ENCODE measurements at places on chromosomes 6 and 20. TPM values are rescaled to one million over a fixed set of nuclear protein-coding genes. Genes with fewer than 3 reads are reported as not detected.

IRAK1BP1 gene
- 2.7 TPM for total RNA-seq

SLC35F1 gene
- not detected for total RNA-seq

EYS gene
- not detected for total RNA-seq

GNL1 gene
- 32.5 TPM for total RNA-seq

PLN gene
- 1.5 TPM for total RNA-seq

HLA-G gene
- total RNA-seq = 0.16 TPM

VSTM2L gene
- total RNA-seq = 0.52 TPM

MATN4 gene
- total RNA-seq = 0.16 TPM

TUBB2A gene
- total RNA-seq = 70.3 TPM

TOX2 gene
- 1.2 TPM for total RNA-seq

PDE7B gene
- total RNA-seq = 0.68 TPM

TMC2 gene
- not detected for total RNA-seq

NCR2 gene
- total RNA-seq = not detected

ABRACL gene
- 36.4 TPM for total RNA-seq

OXT gene
- total RNA-seq = not detected

BTN1A1 gene
- total RNA-seq = not detected

NKX2-2 gene
- not detected for total RNA-seq

DNA sequence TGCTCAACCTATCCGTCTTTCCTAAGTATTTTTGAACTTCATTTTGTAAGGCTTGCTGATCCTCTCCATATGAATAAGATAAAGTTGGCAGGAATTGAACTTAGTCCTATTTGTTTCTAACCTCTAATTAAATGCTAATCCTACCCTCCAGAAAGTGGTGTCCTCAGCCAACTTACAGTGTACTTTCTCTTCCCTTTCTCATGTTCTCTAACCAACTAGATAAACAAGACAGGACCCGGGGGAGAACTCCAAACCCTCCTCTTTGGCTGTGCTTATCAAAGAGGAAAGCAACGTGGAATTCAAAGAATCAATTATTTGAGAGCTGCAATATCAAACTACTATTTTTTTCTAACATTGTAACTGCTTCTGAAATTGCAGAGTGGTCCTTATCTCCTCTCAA, 56.5 kb upstream of the NRSN1 start:
- ATAC-seq = no peak

- no peak for ATAC-seq
These were observed 2.8 kb upstream of the ZSWIM1 start for GRCh38 chr20:45878076-45878761.

DNA sequence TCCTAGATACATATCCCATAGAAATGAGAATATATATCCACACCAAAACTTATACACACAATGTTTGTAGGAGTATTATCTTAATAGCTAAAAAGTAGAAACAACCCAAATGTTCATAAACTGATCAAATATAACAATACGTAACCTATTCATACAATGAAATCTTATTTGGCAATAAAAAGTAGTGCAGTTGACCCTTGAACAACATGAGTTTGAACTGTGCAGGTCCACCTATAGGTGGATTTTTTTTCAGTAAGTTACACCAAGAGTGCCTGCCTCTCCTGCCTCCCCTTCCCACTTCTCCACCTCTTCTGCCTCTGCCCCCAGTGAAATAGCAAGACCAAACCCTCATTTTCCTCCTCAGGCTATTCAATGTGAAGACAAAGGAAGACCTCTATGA, 95.2 kb downstream of the AHI1 start:
- ATAC-seq = no peak

GRCh38 chr6:12436683-12437082, 146.5 kb downstream of the EDN1 start:
- no peak for ATAC-seq

DNA sequence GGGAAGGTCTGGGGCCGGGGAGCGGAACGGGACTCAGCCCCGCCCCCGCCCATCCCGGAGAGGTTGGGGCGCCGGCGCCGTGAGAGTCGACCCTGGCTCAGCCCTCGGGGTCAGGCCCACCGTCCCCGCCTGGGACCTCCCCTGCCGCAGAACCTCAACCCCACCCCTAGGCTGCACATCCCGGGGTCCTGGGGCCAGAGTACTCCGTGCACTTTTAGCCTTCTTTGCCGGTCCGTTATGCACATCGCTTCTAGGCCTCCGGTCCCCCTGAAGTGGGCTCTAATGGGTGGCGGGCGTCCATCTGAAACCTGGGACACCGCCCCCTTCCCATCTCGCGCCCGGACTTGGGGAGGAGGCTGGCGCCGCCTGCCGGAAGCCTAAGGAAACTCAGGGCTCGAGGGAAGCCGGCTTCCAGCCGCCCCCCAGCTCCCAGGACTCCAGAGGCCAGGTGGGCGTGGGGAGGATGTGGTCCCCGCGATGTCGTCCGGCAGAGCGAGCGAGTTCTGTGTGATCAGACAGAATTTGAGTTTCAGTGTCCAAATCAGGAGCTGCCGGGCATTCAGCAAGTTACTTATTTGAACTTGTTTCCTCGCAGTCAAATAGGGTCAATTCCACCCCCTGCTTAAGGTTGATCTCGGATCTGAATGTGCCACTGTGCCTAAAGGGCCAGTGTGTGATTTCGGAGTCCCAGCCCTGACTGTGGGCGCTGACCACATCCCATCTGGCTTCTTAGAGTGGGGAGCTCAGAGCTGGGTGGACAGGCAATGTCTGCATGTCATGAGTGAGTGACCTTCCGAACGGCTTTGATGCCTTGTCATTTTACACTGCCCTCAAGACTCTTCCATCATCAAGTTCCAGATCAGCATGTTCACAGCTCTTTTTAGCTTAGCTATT, 47.6 kb downstream of the CPXM1 start:
- ATAC-seq = no peak

DNA sequence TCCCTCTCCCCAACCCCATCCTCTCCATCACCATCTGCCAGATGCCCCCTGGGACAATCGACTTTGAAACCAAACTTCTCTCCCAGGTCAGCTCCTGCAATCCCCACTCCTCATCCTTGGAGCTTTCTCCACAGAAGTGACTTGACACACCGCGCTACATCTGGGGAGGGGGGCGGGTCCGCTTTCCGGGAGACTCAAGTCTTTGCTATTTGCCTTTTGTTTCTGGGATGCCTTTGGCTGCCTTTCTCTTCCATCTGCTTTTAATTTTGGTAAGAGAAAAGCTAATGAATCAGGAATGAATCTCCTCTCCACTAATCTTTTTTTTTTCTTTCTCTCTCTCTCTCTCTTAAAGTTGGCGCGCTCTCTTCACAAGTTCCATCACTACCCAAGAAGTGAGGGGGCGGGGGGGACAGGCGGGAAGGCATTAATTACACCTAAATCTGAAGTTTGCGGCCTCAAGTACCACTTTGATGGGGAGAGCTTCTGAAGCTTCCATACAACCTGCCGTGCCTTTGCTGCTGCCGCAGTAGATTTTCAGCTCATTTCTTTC, 664 bp upstream of the TPBG start:
- no peak for ATAC-seq

DNA sequence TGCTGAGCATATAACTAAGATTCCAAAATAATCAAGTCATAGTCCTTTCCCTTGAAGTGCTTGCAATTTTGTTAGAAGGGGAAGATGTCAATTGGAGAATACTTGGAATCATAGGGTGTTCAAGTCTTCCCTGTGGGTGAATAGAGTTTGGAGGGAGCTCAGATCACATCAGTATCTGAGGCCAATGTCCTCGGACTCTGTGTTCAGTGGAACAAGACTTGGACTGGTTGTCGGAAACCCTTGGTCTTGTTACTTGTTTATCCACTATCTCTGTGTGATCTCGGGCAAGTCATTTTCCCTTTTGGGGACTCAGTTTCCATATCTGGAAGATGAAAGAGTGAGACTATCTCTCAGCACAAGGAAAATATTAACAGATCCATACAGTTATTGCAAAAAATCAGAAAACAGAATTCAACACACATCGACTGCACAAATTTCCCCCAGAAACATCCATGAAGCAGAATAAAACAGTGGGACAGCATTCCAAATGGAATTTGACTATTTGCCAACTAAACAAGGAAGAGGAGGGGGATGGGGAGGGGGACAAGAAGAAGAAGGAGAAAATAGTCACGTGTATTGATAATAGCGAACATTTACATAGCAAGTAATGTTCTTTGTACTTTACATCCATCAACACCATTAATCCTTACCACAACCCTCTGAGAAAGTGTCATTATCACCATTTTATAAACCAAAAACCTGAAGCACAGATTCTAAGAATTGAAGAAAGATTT, 3.9 kb upstream of the EDEM2 start:
- ATAC-seq = no peak

DNA sequence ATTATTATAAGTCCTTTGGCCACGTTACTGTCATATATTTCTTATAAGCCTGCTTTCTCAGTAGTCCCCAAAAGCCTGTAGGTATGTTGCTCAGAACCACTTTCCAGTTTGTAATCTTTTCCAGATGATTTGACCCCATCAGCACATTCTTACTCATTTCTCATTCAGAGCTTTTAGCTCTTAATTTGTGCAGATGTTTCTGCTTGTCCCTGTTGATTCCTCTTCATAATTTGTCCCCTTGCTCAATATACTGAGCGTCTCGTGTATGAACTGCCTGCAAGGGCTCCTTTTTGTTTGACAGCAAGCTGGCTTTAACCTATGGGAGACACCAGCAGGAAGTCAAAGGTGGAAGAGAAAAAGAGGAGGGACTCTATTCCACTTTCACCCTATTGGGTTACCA, 733.8 kb upstream of the GJE1 start:
- ATAC-seq = no peak

DNA sequence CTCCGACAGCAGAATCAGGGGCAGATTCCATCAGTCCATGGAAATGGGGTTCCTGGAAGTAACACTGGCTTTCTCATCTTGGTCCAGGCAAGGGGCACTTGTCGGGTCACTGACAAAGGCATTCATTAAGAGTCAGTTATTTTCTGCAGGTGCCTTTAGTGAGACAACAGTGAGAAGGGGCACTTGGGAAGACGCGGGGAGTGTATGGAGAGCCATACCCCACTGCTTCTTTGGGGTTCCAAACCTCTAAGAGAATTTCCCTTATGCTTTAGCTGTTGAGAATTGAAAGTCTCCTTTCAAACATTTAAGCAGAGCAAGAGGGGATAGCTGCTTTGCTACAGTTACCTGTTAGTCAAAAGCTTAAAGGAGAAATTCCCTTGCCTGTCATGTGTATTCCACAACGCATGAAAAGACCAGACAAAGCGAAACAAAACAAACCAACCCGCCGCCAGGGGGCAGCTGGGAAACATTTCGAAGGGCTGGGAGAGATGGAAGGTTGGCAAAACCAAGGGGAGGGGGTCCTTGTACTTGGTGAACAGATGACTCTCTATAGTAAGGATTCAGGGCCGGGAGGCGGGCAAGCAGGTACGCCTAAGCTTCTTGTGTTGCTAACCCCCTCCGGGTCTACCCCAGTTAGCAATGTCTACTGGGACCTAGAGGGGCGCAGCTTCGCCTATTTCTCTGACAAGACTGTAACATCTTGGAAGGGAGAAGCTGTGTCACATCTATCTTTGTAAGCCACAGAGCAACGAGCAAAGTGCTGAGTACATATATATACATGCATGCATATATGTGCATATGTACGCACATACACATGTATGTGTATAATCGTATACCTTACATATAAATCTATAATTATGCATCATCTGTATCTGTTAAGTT, 474.9 kb upstream of the AGPAT4 start:
- ATAC-seq = no peak

- ATAC-seq = no peak
These were observed 920 bp upstream of the RNF5 start for GRCh38 chr6:32177183-32177787.

DNA sequence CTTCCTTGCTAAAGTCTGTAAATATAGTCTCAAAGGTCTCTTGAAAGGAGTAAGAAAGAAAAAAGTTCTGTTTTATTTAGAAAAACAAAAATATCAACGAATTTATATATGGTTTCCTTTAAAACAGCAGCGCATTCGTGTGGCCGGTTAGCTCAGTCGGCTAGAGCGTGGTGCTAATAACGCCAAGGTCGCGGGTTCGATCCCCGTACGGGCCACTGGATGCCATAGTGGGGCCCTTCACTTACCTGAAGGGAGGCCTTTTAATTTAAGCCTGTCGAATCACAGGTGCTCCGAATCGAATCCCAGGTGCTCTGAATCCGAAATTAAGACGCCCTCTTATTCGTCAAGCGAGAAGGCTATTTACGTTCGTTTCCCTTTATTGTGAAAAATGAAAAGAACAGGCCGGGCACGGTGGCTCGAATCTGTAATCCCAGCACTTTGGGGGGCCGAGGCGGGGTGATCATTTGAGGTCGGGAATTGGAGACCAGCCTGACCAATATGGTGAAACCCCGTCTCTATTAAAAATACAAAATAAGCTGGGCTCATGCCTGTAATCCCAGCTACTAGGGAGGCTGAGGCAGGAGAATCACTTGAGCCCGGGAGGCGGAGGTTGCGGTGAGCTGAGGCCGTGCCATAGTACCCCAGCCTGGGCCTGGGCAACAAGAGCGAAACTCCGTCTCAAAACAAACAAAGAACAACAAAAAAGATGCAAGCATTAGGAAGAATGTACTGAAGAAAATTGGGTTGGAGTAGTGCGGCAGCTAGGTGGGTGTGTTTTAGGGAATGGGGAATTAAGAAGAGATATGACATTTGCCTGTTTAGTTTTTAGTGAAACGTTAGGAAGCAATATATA, 195.8 kb upstream of the ZNF184 start:
- ATAC-seq = peak; percentile 81

- ATAC-seq = peak; percentile 45
These were observed 506.6 kb downstream of the DHX35 start for GRCh38 chr20:39468703-39469102.

GRCh38 chr6:121826156-121826810, 390.8 kb downstream of the GJA1 start:
- peak; percentile 97 for ATAC-seq

- ATAC-seq = no peak
These were observed 107.9 kb upstream of the PREP start for GRCh38 chr6:105510746-105511145.

- no peak for ATAC-seq
These were observed 1.3 kb downstream of the C20orf203 start for GRCh38 chr20:32672394-32672981.

GRCh38 chr6:121260651-121261102, 73.6 kb downstream of the TBC1D32 start:
- no peak for ATAC-seq

DNA sequence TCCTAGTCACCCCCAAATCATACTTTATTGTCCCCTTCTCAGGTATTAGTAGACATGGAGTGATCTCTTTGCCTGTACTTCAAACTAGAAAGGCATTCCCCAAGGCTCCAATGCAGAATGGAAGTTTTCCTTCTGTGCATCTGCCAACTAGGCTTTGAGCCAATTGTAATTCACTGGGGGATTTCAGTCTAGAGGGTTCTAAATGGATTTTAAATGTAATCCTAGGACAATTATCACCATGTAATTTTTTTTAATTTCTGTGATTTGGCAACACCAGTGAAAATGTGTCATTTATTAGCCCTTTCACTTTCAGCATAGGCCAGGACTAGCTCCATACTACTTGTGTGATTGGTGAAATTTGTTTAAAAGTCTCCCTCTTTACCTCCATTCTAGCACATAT, 557.6 kb upstream of the MARCKS start:
- ATAC-seq = no peak

Data from esophagus mucosa (tissue), 1 donor.